ENCODE measurements at places on chromosomes 16 and 17.

DNA sequence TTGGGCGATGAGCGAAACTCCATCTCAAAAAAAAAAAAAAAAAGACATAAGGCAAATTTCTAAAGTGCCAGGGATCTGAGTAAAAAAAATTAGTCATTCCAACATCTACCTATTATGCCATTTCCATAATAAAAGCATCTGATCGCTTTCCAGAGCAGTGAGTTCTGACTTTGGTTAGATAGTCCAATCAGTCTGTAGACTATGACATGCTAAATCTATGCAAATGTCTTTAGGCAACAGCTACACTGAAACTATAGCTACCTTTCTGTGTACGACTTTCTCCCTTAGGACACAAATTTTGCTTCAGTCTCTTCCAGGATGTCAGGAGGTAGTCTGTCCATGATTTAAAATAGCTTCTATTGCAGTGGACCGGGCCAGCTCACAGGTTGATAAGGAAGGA is 58.9 kb upstream of the ARHGAP44 start:
- DNase-seq = no peak

DNA sequence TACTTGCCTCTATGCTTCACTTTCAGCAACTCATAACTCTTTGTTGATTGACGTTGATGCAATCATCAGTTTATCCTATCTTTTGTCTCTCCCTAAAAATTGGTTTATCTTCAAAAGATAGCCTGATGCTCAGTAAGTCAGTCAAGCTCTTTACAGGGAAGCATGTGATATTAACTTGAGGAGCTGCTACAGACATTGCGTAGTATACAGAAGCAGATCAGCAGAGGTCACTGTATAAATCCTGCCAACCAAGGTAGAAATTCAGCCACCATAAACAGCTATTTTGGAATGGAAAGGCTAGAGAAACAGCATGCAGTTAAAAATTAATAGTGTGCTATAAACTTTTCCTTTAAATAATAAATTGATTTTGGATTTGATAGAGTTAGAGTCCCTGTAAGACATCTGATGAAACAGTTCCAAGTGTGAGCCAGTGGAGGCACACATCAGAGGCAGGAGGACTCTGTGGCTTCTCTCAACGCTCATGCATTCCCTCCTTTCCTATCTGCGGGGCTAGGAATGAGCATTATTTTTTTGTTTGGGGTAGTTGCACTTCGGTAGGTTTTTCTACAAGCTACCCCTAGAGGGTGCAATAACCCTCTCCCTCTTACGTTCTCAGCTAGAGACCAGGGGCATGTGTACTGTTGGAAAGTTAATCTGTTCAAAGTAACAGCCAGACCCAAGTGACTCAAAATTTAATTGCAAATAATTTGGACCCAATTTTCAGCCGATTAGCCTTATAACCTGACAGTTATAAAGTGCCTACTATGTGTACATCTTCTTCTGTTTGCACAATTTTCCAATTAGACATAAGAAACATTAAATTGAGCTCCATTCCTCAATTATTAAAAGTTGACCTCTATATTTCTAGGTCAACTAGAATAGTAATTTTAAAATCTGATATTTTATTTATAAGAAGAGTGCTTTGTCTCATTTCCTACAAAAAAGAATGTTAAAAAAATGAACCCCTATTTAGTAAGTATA is 647.7 kb upstream of the SOX9 start:
- peak; percentile 14 for DNase-seq

DNA sequence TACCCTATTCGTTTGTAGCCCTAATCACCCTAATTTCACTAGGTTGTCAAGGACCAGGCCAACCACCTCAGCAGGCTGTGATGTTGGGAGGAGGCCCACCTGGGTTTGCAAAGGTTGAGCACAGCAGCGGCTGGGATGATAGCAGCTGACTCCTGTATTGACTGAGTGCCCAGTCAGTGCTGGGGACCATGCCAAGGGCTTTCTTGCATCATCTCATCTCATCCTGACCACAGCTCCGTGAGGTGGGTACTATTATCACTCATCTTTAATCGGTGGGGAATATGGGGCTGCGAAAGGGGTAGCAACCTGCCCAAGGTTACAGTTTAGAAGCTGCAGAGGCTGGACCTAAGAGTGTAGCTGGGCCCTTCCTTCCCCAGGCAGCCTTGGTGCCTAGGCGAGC is 11.7 kb downstream of the ATPAF2 start:
- peak; percentile 51 for DNase-seq

GRCh38 chr16:12191102-12191501 is 214.6 kb downstream of the SNX29 start:
- no peak for DNase-seq

DNA sequence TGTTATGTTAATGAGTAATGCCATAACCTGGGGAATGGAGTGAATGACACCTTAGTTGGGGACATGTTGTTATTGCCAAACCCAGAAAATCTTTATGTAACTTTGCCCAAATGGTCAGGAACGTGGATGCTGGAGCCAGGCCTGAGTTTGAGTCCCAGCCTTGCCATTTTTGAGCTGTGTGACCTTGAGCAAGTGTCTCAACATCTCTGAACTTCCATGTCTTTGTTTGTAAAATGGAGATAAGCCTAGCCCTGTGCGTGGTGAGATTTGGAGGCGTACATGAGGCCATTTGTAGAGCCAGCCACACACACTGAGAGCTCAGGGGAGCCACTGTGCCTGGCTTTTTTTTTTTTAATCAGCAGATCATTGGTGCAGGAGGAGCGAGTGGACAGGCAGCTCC is 247.3 kb downstream of the FOXL1 start:
- DNase-seq = no peak

Measured in NCI-H2029 treated with DMSO at 0.1 percent for 48 hours (cell line).